ENCODE measurements at places on chromosomes 1 and 21.

DNA sequence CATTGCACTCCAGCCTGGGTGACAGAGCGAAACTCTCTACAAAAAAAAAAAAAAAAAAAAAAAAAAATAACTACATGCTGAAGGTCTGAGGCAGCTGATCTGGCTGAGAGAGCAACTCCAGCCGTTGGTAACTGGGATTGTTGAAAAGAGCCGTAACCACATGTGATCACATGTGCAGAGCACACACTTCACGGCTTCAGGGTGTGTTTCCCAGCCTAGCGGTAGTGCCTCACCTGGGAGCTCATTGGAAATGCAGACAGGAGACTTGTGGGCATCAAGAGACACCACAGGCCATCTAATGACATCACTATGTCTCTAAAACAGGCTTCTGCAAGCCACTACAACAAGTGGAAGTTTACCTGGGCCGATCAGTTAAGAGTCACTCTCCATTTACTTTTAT, 11.8 kb upstream of the OTUD7B start:
- no peak for DNase-seq

- no peak for DNase-seq
Observed at GRCh38 chr1:186046437-186047211, 312.4 kb downstream of the HMCN1 start.

GRCh38 chr21:19833082-19833481, 1165.1 kb upstream of the NCAM2 start:
- DNase-seq = no peak

GRCh38 chr1:8228253-8228652, 89.7 kb upstream of the SLC45A1 start:
- no peak for DNase-seq

DNA sequence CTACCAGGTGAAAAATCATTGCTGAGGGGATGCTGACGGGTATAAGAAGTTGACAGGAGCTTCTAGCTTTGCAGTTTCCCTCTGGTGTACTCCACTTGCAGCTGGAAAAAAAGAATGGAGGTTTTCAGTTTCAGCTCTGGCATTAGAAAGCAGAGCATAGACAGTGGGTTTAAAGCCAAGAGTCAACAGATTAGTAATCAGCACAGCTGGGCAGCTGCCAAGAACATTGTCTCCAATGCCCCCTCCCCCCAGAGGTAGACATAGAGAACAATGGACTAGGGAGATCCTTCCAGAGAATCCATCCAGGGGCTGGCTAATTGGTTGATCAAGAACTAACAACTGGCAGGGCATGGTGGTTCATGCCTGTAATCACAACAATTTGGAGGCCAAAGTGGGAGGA, 10.1 kb upstream of the ZBTB8B start:
- no peak for DNase-seq

DNA sequence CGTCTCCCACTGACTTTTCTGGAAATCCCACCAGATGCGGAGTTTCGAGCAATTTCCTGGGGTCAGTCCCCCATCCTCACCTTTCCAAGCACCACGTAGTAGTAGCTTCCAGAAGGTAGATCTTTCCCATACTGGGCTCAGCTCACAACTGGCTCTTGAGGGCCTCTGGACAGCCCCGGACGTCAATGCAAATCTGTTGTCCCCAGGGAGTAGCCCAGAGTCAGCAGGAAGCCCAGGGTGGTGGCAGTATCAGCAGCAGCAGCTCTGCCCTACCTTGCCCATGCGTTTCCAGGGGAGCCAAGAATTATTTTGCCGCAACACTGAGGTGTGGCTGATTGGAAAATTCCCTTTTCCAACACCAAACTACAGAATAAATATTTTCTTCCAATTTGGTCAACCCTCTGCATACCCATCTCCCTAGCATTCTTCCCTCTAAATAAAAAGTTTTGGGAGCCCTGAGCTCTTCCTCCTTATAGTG, 70.3 kb downstream of the CD46 start:
- no peak for DNase-seq

DNA sequence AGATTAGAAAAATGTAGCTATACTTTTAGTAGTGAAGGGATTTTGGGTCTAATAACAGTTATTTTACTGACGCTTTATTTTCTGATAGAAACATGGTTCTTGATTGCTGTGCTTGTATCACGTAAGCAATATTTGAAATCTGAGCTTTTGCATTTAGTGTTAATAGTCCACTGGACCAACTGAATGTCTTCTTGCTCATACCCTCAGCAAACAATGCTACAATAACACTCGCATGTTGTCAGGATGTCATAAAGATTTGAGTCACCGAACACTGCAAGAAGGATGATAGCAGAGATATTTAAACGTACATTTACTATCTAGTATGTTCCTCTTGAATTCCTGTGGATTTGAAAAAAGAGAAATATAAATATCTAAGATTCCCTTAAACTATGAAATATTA, 7.5 kb downstream of the DYRK1A start:
- DNase-seq = no peak

GRCh38 chr1:44591381-44591780, 82.9 kb downstream of the TMEM53 start:
- no peak for DNase-seq

GRCh38 chr1:119462964-119463363, 44.0 kb upstream of the HSD3B1 start:
- DNase-seq = no peak

DNA sequence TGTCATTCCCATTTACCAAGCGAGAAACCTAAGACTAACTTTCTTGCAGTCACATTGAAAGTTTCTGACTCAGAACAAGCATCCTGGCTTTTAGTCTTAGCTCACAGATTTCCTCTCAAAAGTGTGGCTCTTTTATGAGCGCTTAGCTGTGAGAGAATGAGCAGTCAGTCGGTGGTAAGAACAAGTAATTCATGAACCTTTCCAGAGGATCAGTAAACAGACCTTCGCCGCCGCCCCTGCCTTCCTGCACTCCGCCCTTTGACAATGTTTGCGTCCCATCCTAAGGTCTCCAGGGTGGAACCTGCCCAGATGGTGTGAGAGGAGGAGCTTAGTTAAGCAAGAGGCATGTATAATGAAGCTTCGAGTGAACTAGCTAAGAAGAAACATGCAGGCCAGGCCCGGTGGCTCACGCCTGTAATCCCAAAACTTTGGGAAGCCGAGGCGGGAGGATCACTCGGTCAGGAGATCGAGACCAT, 142.4 kb downstream of the GLUL start:
- no peak for DNase-seq

Measured in stimulated activated CD8-positive, alpha-beta memory T cell treated with anti-CD3 and anti-CD28 coated beads, Interleukin-2, amount 100 ng/mL, for 1 hour (primary cell).